ENCODE measurements at places on chromosomes 12 and 14.

DNA sequence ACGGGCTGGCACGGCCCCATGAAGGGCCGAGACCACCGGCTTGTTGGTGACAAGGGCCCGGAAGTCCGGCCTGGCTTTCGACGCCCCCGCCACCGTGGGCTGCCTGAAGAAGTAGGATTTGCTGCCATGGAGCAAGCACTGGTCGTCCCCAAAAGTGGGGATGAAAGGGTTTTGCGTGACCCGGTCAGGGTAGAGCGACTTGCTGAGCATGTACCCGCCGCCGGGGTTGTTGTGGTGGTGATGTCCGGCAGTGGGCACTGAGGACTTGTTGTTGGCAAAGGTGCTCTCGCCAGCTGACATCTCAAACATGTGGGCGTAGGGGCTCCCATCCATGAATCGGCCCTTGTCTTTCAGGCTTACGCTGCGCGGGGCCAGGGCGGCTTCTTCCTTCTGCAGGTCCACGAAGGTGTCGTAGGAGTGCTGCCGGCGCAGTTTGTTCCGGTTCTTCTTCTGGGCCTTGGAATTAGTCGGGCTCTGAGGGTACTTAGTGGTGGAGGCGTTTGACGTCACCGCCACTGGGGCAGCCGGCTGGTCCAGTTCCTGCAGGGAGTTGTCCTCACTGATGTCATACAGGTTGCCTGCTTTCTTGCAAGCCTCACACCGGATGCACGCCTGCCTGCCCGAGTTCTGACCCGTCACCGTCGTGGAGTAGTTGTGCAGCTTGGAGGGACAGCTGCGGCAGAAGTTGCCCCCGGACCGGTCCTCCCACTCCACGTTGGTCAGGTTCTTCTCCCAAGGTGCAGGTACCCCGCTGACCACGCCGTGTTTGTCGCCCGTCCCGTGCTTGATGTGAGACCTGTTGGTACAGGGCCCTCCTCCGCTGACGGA, 366.6 kb downstream of the EMP1 start:
- DNase-seq, result no peak

DNA sequence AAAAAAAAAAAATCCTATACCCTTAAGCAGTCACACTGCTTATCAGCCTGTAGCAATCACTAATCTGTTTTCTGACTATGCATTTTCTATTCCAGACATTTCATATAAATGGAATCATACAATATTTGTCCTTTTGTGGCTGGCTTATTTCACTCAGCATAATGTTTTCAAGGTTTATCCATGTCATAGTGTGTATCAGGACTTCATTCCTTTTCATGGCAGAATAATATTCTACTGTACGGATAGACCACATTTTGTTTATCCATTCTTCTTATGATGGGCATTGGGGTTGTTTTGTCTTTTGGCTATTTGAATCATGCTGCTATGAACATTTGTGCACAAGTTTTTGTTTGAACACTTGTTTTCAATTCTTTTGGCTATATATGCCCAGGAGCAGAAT, 8.6 kb upstream of the KSR2 start:
- no peak for DNase-seq

DNA sequence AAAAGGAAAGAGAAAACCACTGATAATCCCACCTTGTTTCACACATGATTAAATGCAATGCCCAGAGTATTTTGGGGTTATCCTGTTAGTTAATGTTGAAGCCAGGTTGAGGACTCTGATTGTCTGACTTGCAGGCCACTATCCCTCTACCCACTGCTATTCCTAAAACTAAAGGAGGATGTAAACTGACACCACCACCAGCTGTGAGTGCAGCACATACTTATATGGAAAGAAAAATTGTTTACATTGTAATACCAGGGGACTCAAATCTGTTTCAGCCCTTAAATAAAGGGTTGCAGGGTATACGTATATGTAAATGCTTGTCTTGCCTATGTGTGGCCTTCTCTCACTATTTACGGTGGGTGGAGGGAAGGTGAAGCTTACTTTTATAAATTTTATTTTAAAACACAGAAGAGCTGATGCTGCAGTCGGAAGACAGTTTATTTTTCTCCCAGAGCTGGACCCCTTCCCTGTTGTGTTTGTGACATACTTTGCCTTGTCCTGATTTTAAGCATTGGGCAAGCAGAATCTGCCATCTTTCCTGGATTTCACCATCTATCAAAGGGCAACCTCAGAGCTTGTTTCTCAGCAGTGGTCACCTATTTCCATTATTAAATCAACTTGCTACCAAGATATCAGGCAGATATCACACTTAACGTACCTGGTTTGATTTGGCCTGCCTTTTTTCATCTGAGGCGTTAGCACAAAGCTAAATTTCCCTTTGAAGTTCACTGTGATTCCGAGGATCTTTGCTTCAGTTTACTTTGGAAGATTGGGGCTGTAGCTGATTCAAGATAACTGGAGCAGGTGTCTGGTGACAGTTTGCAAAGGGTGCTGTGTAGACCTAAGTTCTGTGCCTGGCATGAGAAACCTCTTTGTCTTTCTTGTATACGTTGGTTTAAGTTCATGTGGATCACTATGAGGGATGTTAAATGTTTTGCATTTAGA, 25.2 kb downstream of the DAAM1 start:
- no peak for DNase-seq

- no peak for DNase-seq
Measured at GRCh38 chr14:56120091-56120691, 2.0 kb downstream of the PELI2 start.

GRCh38 chr12:39622306-39622705, 2.7 kb upstream of the ABCD2 start:
- no peak for DNase-seq

DNA sequence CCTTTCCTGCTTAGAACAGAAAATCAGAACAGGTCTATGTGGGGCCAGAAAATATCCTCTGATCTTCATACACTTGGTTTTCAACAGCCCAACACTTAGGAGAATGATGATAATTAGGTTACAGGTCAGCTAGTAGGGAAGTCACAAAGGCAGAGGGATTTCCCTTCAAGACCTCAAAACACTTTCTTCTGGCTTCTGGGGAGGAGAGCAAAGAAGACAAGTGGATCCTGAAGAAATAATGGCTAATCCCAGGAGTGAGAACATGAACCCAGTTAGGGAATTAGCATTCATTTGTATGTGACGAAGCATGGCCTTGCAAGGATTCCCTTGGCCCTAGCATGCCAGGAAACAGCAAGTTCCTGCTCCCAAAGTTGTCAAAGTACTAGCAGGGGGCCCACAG, 223.3 kb downstream of the BCAT1 start:
- DNase-seq, result no peak

- no peak for DNase-seq
Measured at GRCh38 chr14:104560586-104560945, 19.0 kb upstream of the C14orf180 start.

GRCh38 chr14:86055512-86056075, 525.6 kb downstream of the FLRT2 start:
- no peak for DNase-seq

GRCh38 chr12:5236022-5236640, 192.5 kb downstream of the KCNA5 start:
- DNase-seq, result no peak

GRCh38 chr12:2170376-2170775, 117.6 kb downstream of the CACNA1C start:
- no peak for DNase-seq

DNA sequence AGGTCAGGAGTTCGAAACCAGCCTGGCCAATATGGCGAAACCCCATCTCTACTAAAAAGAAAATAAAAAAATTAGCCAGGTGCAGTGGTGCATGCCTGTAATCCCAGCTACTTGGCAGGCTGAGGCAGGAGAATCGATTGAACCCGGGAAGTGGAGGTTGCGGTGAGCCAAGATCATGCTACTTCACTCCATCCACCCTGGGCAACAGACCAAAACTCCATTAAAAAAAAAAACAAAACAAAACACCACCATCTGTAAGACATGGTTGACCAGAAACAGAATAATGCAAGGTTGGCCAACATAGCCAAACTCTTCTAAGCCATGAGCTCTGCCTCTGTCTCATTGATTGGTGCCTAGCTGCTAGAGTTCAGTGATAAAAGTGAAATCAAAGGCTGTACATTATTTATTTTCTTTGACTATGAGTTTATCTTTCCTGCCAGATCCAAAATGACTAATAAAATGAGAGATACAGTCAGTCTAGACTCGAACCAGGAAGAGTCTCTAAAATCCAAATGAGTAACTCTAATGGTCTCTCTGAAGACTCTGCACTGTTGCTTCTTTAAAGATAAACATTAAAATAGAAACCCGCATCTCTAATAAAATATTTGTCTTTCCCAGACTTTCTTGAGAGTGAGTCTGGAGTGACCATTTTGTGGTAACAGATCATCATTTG, 404.7 kb downstream of the DAD1 start:
- DNase-seq, result no peak

DNA sequence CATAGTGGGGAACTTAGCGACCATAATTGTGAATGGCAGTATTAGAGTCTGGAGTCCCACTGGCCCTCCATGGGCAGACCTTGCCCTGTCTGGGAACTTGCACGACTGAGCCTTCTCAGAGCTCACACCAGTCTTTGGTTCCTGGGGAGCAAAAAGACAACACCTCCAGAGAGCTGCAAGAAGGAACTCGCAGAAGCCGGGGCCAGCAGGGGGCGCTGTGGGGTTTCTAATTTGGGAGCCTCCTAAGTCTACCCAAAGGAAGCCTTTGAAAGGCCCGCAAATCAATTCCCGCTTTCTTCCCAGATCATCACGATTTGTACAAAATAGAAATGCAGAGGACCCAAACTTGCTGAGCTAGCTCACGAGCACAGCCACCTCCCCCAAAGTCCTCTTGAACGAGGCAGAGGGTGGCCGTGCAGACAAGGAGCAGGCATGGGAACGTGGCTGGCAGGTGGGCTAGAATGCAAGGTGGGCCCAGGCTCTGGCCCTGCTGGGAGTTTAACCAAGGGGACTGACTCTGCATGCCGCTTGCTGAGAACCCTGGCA, 46.3 kb upstream of the FBXO21 start:
- DNase-seq, result peak; percentile 20

GRCh38 chr12:76505050-76505449, 54.5 kb downstream of the OSBPL8 start:
- no peak for DNase-seq

GRCh38 chr12:85821206-85821605, 15.0 kb downstream of the RASSF9 start:
- DNase-seq, result no peak

DNA sequence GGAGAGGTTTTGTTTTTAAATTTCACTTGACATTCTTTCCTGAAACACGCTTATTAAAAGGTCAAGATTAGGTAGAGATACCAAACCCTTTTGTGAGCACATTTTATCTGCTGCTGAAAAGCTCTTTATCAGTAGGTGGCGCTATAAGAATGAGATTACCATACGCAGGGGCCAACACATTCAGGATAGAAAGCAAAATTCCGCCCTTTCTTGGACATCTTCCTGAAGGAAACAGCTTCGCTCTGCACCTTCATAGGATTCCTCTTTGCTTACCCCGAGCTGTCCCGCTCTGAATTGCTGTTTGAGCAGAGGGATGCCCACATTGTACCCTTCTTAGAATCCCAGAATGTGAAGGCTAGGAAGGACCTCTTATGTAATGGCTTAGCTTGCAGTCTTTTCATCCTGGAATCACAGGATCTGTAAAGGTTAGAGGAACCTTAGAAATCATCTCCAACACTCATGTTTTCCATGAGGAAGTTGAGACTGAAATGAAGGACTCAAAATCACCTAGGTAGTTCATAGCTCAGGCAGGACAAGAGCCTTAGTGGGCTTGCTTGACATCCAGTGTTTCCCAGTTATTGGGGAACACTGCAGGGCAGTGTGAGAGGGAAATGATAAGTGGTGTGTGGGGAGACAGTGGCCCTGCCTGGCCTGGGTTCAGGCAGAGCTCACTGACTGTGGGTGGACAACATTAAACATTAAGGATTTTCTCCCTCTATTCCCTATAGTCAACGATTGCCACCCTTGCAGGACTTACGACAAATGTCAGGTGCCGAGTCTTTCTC, 38.7 kb upstream of the CRY1 start:
- peak; percentile 36 for DNase-seq

DNA sequence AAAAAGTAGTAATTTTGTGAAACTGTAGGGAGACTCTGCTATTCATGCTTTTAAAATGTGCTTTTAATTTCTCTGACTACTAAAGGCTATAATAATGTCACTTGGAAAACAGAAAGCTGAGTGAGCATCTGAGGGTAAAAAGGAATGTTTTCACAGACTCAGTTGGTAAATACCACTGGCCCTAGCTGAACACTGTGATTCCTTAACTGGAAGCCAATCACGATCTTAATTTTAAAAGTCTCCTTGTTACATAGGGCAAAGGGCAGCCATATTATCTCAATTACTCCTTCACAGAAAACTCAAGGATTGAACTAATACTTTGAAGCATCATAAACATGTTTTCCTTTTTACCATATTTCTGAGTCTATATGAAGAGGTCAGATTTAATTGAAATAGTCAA, 41.9 kb downstream of the PAWR start:
- DNase-seq, result no peak

- peak; percentile 68 for DNase-seq
Measured at GRCh38 chr14:67432050-67432564, 20.1 kb upstream of the PLEK2 start.

- DNase-seq, result no peak
Measured at GRCh38 chr12:54882079-54882478, 27.8 kb downstream of the MUCL1 start.

- no peak for DNase-seq
Measured at GRCh38 chr14:31269634-31270195, 62.1 kb upstream of the HECTD1 start.

- no peak for DNase-seq
Measured at GRCh38 chr12:13857750-13858149, 123.7 kb downstream of the GRIN2B start.

DNA sequence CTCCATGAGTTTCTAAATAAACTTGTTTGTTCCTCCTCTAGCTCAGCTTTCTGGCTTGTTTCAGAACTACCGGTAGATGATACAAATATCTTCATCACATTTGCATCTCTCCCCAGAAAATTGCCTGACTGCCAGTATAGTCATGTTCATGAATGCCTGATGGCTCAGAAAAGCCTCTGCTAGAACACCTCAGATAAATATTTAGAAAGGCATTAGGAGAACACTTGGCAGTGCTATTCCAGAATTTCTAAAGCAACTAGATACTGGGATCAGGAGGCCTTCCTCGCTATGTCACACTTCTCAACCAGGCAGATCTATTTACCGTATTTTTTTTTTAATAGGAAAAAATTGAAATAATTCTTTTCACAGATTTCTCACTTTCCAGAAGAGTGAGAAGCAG, 32.3 kb upstream of the KRAS start:
- DNase-seq, result no peak

GRCh38 chr14:99179946-99180345, 92.1 kb downstream of the BCL11B start:
- no peak for DNase-seq

- no peak for DNase-seq
Measured at GRCh38 chr12:52089491-52089890, 10.0 kb downstream of the SMIM41 start.
